ENCODE measurements at places on chromosomes 12 and 14. TPM values are rescaled to one million over a fixed set of nuclear protein-coding genes. Genes with fewer than 3 reads are reported as not detected.

- no peak for DNase-seq
Observed at GRCh38 chr14:55332654-55333570, 61.7 kb downstream of the FBXO34 start.

DNA sequence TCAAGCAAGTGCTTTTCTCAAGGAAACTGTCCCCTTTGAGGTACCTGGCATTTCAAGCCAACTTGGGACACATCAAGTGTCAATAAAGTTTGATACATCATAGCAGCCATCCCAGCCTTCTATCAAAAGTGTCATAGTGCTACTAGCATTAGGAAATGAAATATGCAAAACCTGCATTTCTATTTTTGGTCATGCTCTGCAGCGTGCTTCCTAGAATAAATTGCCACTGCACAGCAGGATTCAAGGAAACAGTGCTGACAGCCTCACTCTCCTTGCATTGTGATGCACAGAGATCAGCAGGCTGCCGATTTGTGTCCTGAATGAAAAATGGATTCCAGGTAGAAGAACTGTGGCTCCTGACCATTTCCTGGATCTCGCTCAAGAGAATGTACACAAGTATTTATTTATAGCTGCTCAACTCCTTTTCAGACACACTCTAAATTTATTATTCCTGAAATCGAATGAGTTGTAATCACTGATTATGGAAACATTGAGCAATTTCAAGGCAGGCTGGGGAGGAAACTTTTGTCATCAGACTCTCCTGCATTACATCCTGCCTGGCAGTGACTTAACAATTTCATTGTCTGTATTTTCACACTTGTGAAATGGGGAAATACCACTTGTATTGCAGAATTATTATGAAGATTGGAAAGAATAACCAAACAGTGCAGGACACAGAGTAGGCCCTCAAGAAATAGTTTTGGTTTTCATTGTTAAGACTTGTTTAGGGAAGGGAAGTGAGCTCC is 120.9 kb downstream of the SLC38A6 start:
- no peak for DNase-seq

DNA sequence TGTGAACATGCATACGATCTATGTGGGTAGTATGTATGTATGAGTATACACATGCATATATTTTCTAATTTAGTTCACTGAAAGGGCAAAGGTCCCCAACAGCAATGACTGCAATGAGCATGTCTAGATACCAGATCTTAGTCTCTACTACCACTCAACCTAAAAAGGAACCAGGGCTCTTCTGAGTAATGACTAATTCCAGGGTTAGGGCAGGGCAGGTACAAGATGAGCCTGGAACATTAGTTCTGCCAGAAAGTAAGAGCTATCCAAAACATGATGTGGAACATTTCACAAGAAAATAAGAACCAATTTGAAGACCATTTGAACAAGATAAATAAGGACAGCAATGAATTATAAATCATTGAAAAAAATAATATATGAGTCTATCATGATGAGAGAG is 91.3 kb upstream of the PDZRN4 start:
- DNase-seq, result no peak

- DNase-seq, result peak; percentile 68
Observed at GRCh38 chr14:58690801-58691516, 53.2 kb downstream of the DACT1 start.

GRCh38 chr12:68113644-68114043 is 45.9 kb downstream of the IFNG start:
- DNase-seq, result no peak

Gene PIP4P1
- 40.2 TPM for total RNA-seq

Data from upper lobe of right lung (tissue), 1 donor.